ENCODE measurements at places on chromosomes 2 and 18.

- DNase-seq, result no peak
Observed at GRCh38 chr2:117755768-117756167, 58.7 kb upstream of the DDX18 start.

- DNase-seq, result no peak
Observed at GRCh38 chr2:164913640-164914350, 41.5 kb downstream of the SLC38A11 start.

GRCh38 chr18:64720781-64721464 is 572.0 kb upstream of the LINC00305 start:
- no peak for DNase-seq

DNA sequence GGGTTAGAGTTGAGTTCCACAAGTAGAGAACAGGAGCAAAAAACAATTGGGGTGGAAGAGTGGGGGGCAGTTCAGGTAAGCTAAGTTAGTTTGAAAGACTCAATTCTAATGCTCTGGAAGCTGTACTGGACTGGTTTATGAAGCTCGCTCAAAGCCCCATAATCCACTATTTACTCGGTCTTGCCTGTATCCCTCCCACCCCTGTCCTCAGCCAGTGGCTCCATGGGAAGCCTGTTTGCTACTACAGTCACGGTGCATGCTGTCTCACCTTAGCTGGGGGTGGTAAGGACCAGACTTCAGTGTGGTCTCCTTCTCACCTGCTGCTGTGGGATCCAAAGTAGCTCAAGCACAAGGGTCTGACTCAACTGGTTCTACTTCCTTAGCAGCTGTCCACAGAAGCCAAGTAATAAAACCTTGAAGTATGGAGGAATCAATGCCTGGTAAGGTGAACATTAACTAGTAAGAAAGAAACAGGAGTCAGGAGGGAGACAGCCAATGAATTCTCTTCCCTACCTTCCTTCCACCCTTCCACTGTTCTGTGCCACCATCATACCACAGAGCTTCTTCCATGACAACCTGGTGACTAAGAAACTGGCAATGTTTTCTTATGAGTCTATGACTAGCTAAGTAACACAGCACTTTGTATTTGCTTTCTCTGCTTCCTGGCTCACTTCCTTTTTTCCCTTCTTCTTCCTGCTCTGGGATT is 230.8 kb downstream of the SRBD1 start:
- no peak for DNase-seq

- DNase-seq, result no peak
Observed at GRCh38 chr2:127649100-127649611, 3.2 kb downstream of the GPR17 start.

DNA sequence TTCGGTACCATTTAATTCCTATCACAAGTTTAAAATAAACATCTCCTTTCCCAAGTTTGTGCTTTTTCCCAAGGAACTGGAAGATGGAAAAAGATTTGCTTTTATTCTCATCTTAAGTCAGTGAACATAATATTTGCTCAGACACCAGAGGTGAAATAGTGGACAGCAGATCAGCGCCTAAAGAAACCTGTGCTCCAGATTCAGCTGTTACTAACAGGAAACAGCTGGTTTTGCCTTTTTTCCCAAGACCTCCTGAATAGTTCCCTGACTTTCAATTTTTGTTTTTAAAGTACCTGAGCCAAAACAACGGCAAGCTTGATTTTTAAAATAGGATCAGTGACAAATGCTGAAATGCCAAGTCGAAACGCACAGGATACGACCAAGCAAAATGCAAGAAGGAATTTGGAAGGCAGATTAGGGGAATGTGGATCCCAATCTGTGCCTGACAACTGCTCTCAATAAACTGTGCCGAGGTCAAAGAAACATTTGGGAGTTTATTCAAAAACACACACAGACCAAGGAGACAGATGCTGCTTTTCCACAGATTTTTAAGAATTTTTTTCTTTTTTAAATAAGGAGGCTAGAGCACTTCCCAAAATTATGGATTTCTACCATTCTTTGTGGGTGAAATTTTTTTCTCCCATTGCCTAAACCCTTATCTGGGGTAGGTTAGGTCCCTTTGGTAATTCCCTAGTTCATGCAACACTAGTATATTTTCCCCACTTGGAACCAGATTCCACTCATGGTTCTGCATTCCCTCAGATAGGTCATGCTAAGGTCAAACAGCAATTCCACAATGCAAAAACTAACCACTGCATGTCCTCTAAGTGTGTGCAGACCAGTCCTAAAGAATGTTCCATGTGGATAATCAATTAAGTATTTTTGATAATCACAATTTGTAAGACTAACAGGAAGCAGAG is 121.5 kb upstream of the PDE1A start:
- DNase-seq, result no peak

DNA sequence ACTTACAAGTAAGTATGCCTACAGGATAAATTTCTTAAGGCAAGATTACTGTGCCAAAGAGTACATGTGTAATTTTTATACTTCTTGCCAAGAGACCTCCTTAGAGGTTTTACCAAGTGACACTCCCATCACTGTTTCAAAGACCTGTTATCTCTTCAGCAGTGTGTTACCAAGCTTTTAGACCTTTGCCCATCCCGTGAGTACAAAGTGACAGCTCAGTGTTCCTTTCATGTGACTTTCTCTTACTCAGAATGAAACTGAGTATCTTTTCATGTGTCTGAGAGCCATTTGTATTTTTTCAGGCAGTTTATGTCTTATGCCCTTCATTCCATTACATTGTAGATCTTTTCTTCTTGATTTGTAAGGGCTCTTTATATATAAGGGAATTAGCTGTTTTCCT is 287.5 kb upstream of the SALL3 start:
- DNase-seq, result no peak

DNA sequence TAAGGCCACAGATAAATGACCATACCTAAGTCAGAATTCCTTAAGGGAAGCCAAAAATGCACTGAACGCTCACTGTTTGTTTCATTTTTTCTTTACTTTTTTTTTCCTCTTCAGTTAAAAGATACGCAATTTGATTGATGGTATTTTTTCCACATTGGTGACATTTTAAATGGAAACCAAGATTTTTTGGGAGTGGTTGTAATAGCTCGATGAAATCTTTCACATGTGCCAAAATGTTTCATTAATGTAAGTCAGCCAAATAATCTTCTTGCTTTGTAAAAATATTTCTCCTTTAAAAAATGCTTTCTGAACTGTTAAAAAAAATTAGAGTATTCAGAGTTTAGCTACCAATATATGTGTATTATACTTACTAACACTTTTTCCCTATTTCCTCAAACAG is 339.8 kb downstream of the ZEB2 start:
- no peak for DNase-seq
